ENCODE measurements at places on chromosomes 7 and 10. TPM values are rescaled to one million over a fixed set of nuclear protein-coding genes. Genes with fewer than 3 reads are reported as not detected.

Gene SKIDA1
- polyA plus RNA-seq = 11.8 TPM

Gene MAP3K8
- 6.3 TPM for polyA plus RNA-seq

Gene EPO
- polyA plus RNA-seq = 0.34 TPM

Gene MAGI2
- 41.0 TPM for polyA plus RNA-seq

GRCh38 chr10:3635211-3635671 lies 149.8 kb downstream of the KLF6 start:
- no peak for DNase-seq

GRCh38 chr7:31775556-31775955 lies 88.5 kb downstream of the PPP1R17 start:
- DNase-seq = no peak

DNA sequence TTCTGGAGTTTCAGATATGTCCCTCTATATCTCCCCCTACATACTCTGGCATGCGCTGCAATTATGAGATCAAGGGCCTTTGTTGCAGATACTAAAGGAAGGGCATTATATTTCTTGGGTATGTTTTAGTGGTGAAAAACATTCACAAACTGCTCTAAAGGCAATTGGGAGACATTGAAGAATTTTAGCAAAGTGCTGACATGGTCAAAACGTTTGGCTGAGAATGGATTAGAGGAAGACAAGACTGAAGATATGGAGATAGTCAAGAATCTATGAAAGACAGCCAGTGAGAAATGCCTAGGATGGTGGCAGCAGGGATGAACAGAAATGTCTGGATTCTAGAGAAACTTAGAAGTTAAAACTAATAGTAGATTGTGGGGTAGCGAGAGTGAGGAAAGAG lies 104.5 kb upstream of the CABCOCO1 start:
- no peak for DNase-seq
